ENCODE measurements at places on chromosomes 7 and 10.
A peak's percentile ranks its signal among the peaks of the same experiment; 100 is the strongest.

DNA sequence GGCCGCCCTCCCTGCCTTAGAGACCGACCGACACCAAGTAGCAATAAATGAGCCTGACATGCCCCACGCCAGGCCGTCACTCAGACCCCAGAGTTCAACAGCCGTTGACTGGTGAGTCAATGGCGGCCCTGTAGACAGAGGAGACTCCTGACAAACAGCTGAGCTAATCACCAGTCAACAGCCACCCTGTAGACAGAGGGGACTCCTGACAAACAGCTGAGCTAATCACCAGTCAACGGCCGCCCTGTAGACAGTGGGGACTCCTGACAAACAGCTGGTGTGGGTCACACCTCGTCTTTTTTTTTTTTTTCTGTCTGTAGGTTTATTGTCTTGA, 16.9 kb upstream of the KNDC1 start:
- ATAC-seq = peak; percentile 84

GRCh38 chr10:103882285-103883007, 27.1 kb upstream of the SH3PXD2A start:
- no peak for ATAC-seq

DNA sequence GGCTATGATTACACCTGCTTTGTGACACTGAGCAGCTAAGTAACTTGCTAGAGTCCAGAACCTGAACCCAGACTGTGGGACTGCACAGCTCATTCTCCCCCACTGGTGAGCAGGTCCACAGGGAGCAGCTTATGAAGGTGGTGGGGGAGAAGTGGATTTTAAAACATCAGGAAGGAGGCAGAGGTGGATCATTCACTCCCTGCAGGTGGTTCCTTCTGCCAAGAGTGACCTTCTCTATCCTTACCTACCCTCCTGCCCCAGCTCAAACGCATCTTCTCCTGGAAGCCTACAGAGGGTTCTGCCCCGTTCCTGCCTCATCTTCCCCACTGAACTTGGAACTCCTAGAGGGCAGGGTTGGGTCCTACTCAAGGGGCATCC, 539 bp upstream of the FAM241B start:
- ATAC-seq = no peak

DNA sequence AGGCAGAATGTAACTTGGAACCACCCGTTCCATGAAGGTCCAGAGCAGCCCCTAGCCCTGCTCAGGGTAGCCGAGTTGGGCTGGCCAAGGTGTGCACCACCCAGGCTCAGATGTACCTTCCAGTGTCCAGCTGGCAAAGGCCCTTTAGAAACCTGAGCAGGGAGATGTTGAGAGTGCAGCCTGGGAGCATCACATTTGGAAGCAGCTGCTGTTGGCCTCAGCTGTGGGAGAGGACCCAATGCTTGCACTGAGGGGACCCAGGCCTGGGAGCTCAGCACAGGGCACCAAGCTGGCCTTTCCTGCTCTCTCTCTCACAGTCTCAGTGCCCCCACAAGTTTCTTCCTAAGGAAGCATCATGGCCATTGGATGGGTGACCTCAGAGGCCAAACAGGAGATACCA, 33.5 kb downstream of the ANXA8 start:
- ATAC-seq = no peak

DNA sequence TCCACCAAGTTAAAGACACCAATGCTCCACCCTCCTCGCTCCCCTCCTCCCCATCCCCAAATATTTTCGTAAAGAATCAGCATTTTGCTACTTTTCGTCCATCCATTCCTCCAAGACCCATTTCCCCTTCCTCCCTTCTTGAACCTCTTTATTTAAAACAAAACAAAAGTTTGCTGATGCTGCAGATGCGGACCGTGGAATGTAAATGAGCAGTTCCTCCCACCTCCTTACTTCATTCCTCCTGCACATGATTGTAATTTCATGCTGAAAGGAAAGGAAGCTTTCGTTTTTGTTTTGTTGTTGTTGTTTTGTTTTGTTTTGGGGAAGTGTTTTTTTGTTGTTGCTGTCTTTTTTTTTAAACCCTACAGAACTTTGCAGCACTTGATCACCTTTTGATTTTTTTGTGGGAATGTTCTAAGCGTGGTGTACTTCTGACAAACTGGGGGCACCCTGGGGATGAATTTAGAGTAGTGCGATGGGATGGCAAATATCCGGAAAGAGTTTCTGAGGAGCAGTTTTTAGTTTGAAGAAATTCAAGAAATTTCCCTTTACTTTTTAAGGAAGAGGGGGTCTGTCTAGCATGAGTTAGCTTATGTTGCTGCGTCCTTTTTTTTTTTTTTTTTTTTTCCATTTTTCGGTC, 177.3 kb downstream of the TCF7L2 start:
- peak; percentile 5 for ATAC-seq

DNA sequence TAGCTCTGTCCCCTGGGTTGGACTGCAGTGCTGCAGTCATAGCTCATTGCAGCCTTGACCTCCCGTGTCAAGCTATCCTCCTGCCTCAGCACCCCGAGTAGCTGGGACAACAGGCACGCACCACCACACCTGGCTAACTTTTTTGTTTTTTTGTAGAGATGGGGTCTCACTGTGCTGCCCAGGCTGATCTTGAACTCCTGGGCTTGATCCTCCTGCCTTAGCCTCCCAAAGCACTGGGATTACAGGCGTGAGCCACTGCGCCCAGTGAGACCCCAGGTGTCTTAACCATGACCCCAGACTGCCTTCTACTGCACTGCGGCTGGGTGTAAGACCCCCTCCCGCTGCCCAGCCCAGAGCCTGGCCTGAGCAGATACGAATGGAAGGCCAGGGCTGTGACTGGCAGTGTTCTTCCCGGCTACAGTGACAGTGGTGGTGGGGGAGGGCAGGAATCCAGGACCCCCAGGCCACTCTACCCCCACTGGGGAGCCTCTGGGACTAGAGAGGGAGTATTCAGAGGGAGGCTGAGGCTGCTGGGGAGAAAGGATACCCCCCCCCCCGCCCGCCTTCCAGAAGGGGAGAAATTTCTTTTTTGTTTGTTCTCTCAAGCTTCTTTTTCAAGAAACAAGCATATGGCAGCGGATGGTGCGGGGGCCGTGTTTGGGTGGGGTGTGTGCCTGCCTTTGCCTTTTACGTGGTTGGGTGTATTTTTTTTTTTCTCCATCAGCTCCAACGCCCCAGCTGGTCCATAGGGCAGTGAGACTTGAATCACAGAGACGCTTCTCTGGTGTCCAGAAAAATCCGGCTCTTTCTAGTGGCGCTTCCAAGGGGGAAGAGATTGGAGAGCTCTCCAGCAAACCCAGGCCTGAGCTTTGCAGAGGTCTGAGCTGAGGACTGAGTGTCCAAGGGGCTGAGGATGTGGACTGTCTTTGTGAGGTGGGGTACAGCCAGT, 36.6 kb downstream of the GTF2IRD1 start:
- peak; percentile 95 for ATAC-seq

- ATAC-seq = no peak
Measured at GRCh38 chr7:918118-918425, 36.4 kb downstream of the ADAP1 start.

DNA sequence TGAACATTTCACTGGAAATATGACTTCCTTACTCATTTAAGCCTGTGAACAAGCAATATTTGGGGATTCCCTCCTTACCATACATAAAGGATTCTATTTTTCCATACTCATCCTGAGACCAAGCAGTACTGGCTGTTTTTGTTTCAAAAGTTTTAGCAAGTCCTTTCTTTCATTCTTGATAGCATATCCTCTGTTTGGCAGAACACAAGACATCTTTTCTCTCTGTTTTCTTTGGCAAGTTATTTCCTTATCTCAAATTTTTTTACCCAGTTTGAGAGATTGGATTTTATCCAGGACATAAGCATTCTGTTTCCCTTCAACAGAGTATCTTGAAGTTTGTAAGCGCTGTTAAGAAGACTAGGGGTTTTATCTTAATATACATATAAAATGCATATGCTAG, 3.0 kb upstream of the WASL start:
- ATAC-seq = no peak

DNA sequence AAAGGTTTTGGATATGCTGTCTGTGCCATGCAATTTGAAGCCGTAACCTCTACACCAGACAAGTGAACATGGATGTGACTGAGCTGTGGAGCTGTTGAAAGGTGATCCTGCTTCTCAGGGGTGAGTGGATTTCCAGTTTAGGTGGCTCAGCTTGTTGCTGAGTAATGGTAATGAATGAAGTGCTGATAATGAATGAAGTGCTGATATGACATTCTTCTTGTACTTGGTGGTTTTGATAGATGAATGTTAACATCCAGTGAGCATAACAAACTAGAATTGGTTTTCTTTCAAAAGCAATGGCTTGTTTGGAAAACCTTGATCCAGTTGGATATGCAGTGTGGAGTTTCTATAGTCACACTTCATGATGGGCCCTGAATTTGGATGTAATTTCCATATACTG, 89.7 kb upstream of the FZD8 start:
- no peak for ATAC-seq

- ATAC-seq = peak; percentile 62
Measured at GRCh38 chr7:91519241-91520158, 255.3 kb downstream of the FZD1 start.

DNA sequence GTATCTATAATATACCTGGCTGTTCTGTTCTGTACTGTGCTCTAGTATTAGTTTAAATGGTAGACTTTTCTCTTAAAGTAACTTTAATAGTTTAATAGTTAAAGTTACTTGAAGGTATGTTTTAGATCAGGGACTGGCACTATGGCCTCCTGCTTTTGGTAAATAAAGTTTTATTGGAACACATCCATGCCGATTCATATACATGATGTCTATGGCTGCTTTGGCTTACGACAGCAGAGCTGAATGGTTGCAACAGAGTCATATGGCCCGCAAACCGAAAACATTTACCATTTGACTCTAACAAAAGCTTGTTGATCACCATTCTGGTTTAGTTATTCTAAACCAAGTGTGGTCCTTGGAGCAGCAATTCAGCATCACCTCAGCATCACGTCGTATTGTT, 6.7 kb downstream of the LUC7L2 start:
- no peak for ATAC-seq

GRCh38 chr7:137017221-137017620, 148.8 kb downstream of the CHRM2 start:
- ATAC-seq = no peak

- ATAC-seq = no peak
Measured at GRCh38 chr7:85405016-85405902, 218.4 kb upstream of the SEMA3D start.

DNA sequence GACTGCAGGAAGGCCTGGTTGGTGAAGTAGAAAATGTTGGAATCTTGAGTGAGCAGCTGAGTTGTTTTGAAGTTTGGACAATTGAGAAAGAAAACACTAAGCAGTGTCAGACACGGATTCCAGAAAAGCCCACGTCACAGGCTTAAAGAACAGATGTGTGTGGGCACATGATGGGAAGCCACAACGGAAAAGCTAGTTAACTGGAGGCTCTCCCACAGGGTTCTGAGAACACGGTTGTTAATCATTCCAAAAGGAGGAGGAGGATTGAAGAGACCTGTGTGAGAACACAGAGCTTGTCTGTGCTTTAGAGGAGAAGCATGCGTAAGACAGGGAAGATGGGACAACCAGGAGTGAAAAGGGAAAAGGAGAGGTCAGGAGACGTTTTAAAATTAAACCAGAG, 42.6 kb downstream of the SHH start:
- ATAC-seq = no peak

GRCh38 chr10:9175200-9175599, 1120.7 kb downstream of the GATA3 start:
- ATAC-seq = no peak

DNA sequence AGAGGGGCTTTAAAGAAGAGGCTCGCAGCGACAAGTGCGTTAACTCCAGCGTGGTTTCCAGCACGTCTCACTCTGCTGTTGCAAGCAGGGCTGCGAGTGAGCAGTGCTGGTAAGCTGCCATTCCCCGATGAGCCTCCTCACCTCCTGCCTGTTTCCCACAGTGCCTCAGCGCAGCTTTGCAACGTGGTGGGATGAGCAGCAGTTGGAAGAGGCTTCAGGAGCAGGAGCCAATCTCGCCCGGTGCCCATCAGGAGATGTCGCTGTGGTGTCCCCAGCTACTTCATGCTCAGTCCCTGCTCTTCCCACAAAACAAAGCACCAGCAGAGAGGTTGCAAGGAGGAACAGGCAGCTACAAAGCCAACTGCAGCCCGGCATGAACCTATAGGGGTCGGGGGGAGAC, 2.4 kb upstream of the ADARB2 start:
- no peak for ATAC-seq

DNA sequence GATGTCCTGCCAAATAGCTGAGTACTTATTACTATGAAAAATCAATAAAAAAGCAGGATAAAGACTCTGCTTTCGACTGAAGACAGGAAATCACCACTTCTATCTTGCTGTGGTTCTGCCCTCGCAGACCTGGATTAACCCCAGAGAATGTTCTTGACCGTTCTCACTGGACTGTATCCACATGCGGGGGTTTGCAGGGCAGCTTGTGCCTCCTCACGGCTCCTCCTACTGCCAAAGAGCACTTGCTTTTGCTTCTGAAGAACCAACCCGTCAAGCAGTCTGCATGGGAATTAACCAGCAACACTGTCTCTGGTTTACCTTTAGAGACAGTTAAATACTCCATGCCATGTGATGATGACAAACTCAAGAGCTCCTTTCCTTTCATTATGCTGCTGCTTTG, 184.0 kb downstream of the GFRA1 start:
- ATAC-seq = no peak

- ATAC-seq = no peak
Measured at GRCh38 chr7:1220977-1221745, 11.5 kb upstream of the UNCX start.

- ATAC-seq = no peak
Measured at GRCh38 chr10:106957823-106958588, 206.5 kb downstream of the SORCS1 start.

GRCh38 chr7:90383861-90384260, 19.4 kb upstream of the CLDN12 start:
- no peak for ATAC-seq

DNA sequence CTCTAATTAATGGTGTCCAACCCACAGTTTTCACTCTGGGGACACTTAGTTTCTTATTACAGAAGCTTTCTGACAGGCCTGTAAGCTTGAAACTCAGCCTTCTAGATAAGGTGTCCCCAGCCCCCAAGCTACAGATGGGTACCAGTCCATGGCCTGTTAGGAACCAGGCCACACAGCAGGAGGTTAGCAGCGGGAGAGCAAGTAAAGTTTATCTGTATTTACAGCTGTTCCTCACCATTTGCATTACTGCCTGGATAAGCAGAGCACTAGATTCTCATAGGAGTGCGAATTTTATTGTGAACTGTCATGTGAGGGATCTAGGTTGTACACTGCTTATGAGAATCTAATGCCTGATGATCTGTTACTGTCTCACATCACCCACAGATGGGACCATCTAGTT, 93.7 kb downstream of the TMEM26 start:
- no peak for ATAC-seq

DNA sequence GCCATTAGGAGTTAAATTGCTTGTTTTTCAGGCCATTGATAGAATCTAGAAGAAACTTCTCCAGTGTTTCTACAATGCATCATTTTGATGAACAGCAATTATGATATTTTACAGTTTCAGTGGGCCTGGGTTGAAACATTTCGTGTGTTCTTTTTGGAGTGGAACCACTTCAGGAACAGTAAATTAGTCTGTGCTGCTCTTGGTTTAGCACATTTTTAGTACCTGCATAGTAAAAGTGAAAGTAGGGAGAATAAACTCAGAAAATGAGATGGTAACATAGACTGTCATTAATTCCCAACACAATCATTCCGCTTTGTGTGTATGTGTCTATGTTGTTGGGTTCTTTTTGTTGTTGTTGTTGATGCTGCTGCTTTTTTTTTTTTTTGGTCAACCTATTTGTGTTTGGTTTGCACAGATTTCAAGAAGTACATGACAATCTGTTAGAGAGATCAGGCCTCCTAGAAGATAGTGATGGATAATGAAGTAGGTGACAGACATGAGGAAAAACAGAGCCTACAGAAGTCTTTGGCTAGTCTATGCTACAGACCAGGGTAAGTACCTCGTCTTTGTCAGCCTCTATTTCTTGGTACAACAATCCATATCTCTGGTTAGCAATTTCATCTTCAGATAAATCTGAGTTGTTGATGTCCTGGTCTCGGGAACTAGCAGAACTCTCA, 154.0 kb upstream of the TARP start:
- no peak for ATAC-seq

Measured in motor neuron (in vitro differentiated cells).